IPS-NIHi11 (cell line): ENCODE measurements at places on chromosomes 2 and 18.
A peak's percentile ranks its signal among the peaks of the same experiment; 100 is the strongest.

- no peak for DNase-seq
Measured at GRCh38 chr18:2336690-2337392, 234.5 kb downstream of the METTL4 start.

GRCh38 chr18:13266218-13267100 lies 47.9 kb downstream of the LDLRAD4 start:
- DNase-seq, result no peak

DNA sequence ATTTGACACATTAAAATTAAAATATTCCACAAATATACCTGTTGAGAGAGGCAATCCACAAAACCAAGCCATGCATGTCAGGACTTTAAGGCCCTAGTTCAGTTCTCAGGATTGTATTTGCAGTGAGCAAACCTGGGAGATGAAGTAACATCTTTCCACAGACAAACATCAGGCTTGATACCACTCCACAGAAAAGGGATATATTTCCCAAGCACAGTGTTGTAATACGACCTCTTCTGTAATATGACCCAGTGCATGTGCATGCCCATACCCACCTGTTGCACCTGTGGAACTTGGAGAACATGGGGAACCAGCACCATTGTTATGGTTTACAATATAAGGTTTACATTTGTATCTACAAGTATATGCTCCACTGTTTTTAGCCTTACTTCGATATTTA lies 184.0 kb downstream of the PDE11A start:
- DNase-seq, result peak; percentile 22

- no peak for DNase-seq
Measured at GRCh38 chr2:134712736-134713135, 6.1 kb downstream of the TMEM163 start.

DNA sequence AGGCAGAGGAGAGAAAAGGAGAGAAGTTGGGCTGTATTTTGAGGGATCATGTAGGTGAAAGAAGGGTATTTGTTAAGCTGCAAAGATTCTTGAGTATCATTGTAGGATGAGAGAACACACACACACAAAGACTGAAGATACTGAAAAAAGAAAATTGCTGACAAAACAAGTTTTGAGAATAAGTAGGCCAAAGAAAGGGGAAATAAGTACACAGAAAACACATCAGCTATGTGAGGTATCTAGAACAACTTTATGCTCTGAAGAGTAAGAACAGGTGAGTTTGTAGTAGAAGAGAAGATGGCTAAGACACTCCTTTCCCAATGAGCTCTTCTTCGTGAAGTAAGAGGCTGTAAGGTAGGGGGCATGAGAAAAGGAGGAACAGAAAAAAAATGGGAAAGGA lies 28.2 kb downstream of the METTL8 start:
- no peak for DNase-seq

DNA sequence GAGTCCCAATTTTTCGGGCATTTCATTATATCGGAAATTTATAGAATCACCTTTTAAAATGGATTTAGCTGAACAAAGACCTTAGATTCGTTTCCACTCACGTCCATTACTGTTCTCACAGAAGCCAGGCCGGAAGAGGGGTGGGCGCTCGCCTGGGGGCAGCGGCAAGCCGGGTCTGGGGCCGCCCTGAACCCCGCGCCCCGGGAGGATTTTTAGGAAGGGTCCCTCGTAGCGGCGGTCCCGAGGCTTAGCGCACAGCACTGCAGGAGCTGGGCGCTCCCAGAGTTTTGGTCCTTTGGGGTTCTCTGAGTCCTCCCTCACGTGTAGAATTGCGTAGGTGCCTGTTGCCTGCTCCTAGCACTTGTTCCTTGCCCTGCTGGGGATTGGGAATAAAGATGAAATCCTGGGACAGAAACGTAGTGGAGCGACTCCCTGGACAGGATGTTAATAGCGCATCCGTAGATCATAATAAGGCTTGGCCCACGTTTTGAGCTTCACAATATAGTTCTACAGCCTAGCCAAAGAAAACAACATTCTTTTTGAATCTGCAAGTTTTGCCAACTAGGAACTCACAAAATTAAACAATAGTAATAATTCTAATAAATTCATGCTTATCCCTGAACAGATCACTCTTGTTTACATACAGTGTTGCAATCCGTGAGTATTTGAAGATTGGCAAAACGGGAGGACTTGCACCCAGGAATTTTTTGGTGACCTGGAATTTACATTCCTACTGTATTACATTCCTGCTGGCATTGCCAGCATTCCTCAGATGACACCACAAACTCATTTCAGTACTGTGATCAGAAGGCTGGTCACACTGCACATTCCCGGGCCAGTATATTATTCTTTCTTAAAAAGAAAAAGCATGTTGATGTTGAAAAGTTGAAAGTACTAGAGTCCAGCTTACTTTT lies 875 bp downstream of the C18orf63 start:
- peak; percentile 28 for DNase-seq

DNA sequence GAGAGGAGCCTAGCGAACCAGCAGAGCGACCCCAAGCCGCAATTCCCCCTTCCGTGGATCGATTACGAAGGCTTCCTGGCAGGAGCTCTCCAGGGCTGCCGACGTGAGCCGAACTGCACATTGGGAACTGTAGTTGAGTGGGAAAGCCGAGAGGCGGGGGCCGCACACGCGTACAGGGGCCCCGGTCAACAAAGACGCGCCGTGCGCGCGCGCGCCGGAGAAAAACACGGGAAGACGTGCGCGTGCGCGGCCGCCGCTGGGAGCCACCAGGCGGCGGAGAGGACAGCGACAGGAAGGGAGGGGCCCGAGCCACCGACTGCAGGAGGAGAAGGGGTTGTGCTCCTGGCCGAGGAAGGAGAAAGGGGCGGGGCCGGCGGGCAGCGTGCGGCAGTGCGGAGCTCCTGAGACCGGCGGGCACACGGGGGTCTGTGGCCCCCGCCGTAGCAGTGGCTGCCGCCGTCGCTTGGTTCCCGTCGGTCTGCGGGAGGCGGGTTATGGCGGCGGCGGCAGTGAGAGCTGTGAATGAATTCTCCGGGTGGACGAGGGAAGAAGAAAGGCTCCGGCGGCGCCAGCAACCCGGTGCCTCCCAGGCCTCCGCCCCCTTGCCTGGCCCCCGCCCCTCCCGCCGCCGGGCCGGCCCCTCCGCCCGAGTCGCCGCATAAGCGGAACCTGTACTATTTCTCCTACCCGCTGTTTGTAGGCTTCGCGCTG lies at the start of gene SPAST:
TSS of gene SPAST (plus strand) at position 247 of the 711 bp plus-strand sequence. CDS start at position 523, 276 bp downstream.
- peak; percentile 98 for DNase-seq

DNA sequence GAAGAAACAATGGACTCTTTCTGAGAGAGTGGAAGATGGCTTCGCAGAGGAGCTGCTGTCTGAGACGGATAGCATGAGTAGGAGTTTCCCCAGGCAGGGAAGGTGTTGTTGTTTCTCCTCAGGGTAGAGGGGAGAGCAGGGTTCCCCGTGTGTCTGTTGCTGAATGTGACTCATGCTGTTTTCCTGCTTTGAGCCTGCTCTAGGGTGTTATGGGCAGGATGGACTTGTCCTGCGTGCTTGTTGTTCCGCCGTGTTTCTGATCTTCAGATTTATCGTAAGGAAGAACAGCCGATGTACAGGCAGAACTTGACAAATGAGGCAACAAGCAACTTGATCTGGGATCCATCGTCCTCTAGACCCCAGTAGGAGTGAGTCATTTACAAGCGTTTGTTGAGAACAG lies 19.7 kb upstream of the MYCN start:
- DNase-seq, result no peak
